ENCODE measurements at places on chromosomes 16 and 17.

GRCh38 chr16:68202091-68202519, 33.8 kb downstream of the ESRP2 start:
- DNase-seq = no peak

GRCh38 chr16:85974428-85975375, 75.7 kb downstream of the IRF8 start:
- DNase-seq = no peak

GRCh38 chr16:14236401-14236800, 165.3 kb downstream of the MRTFB start:
- no peak for DNase-seq

GRCh38 chr17:34358631-34359030, 2.4 kb downstream of the CCL13 start:
- DNase-seq = no peak

- no peak for DNase-seq
Measured at GRCh38 chr17:76922967-76923366, 54.8 kb downstream of the MGAT5B start.

DNA sequence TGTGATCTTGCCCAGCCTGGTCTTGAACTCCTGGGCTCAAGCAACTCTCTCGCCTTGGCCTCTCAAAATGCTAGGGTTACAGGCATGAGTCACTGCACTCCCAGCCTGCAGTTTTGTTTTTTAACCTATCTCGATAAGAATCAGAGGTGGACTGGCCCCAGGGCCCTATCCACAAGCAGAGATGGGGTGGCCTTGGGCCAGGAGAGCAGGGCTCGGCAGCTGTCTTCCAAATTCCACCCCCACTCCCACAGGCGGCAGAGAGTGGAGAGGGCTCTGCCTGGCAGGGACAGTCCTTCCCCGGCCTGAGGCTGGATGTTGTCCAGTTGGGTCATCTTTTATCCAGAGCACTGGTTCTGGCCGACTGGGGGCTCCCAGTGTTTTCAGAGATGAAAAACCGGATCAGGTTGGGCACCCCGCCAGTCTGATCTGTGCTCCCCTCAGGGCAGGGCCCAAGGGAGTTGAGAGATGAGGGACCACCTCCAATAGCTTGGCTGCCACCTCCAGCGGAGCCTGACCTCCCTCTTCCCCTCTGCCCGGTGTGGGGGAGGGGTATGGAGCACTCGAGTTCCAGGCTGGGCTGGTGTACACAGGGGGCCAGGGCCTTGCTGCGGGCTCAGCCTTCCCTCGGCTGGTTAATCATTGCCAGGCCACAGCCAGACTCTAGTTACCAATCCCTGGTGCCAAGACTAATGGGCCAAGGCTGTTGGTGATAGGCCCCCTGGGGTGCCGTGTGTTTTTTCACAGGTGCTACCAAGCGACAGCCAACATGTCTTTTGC, 30.3 kb upstream of the MYO15B start:
- DNase-seq = no peak

- no peak for DNase-seq
Measured at GRCh38 chr16:48546774-48547173, 63.2 kb downstream of the N4BP1 start.

- DNase-seq = no peak
Measured at GRCh38 chr17:50200457-50201275, 765 bp downstream of the COL1A1 start.

DNA sequence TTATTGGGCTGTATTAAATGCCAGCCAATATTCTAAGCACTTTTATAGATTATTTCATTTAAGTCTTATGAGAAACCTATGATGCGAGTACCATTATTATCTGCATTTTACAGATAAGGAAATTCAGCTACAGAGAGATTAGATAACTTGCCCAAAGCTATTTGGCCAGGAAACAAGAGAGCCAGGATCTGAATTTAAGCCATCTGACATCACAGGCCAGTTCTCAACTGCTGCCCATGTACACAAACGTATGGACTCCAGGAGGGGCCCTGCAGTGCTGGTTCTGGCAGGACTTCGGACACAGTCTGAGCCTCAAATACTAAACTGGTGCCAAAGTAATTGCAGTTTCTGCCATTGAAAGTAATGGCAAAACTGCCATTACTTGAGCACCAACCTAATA, 40.2 kb downstream of the CPPED1 start:
- no peak for DNase-seq

DNA sequence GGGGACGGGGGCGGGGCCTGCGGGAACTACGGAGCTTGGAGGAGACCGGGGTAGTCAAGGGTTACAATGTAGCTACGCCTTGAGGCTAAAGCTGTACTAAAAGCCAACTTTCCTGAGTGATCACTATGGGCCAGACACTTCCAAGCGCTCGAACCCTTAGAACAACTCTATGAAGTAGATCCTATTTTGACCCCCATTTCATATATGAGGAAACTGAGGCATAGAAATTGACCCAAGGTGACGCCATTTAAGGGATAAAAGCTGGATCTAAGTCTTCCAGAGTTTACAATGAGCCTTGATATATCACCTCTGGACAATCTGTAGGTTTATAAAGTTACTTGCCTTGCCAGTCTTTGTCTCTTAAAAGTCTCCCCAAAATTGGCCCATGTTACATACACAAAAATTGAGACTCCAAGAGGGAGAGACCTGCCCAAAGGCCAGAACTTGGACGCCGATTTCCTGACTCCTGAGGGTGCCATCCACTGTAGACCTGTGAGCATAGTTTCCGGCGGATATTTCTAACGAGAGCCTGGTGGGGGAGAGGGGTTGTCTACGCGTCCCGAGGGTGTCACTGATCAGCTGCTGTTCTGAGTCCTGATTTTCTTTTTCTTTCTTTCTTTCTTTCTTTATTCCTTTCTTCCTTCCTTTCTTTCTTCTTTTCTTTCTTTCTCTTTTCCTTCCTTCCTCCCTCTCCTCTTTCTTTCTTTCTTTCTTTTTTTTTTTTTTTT, 555 bp upstream of the NCBP3 start:
- DNase-seq = no peak

DNA sequence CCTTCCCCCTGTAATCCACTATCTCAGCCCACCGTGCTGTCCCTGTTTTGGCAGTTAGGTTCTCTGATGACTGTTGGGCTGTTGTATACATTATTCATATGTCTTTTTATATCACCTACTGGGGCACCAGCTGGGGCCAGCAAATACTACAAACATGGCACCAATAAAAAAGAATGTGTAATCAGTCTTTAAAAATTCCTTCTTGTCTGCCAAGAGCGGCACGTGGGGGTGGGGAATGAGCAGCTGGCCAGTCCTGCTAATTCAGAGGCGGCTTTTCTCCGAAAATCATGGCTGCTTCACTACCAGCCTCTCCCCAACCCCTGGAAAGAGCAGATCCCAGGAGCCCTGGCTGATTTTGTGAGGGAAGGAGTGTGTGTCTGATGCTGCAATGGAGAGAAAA, 77.7 kb upstream of the EEF2KMT start:
- no peak for DNase-seq

DNA sequence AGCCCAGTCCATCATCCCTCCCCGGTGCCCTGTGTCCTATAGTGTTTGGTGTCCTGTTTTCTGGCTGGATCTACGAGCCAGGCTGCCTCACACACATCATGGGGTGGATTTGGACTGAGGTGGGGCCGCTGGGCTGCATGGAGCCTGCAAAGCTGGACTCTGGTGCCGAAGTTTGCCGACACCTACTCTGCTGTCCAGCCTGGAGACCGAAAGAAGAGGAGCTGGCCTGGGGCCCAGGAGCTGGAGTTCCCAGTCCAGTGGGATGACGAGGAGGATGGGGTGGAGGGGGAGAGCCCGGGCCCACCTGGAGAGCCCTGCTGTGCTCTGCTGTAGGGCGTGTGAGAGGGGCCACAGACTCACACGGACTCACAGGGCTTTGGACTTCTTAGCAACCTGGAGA, 40.3 kb upstream of the ENPP7 start:
- no peak for DNase-seq

DNA sequence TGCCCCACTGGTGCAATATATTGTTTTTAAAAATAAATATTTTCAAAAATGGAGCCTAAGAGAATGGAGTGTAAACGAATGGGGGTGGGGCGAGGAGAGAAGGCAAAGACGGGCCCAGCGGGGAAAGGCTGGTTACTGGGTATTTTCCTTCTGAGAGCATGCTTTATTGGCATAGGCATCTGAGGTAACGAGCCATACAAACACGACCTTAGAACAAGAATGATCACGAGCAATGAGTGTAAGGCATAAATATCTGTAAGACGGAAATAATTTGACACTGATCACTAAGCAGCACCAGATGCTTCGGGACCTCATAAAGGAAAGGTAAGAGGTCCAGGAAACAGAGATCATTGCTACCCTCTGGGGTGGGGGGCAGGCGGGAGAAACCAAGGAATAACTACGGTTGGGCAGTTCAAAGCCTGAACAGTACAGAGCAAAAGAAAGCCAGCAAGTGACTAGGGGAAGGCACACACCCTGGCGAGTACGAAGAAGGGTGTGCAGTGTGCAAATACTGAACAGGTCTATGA, 959 bp downstream of the SSH2 start:
- no peak for DNase-seq

Measured in HFF-Myc (cell line).